ENCODE measurements at places on chromosomes 7 and 10. TPM values are rescaled to one million over a fixed set of nuclear protein-coding genes. Genes with fewer than 3 reads are reported as not detected.

GRCh38 chr7:68754414-68754813 lies 843.9 kb upstream of the AUTS2 start:
- DNase-seq = no peak

The CPEB3 gene
- total RNA-seq = 5.0 TPM

DNA sequence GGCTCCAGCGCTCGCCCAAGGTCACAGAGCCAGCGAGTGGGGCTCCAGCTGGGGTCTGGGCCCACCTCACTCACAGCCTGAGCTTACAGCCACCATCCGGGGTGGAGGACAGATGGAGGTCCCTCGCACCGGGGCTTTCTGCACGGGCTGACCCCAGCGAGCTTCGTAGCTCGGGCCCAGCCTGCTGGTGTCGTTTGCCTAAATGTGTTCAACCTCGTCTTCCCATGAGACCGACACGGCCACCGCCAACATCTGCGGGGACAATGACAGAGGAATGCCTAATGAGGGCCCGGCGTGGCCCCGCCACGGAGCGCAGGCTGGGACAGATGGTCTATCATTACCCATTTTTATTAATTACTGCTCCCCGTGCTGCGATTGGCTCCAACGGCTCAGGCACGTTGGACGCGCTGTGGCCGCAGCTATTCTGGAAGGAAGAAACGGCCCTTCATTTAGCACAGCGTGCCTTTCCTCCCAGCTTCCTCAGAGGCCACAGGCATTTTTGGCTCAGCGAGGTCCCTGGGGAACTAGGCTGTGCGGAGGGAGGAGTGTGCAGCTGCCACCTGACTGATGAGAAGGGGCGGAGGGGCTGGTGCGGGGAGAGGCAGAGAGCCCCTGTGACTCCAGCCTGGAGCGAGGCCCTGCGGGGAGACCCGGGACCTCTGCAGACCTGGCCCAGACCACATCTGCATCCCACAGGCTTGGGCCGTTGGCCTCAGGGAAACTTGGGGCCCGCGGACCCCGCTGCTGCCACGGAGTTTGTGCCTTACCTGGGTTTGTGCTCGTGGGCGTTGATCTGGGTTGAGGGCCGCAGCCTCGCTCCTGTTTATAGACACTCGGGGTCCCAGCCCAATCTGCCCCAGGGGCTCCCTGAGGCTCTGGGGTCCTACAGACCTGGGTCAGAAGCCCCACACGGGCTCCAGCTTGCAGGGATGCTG lies 22.9 kb upstream of the ELFN1 start:
- DNase-seq = no peak

The ELOVL3 gene
- total RNA-seq = not detected

- no peak for DNase-seq
These were observed 115.7 kb upstream of the GDF10 start for GRCh38 chr10:47184273-47184672.

DNA sequence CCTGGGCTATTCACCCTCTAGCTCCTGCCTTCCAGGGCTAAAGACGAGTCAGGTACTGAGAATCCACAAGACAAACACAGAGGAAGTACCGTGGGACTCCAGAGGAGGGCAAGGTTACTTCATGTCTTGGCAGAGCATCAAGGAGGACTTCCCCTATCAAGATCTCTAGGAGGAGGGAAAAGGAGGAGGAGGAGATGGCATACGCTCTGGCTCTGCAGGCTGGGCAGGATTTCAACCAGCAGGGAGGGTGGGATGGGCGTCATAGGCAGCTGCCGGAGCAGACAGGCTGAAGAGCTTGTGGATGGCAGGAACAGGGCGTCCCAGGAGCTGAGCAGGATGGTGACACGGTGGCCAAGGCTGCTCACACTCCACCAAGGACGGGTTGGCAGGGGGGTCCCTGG lies 21.3 kb downstream of the MDH2 start:
- no peak for DNase-seq

DNA sequence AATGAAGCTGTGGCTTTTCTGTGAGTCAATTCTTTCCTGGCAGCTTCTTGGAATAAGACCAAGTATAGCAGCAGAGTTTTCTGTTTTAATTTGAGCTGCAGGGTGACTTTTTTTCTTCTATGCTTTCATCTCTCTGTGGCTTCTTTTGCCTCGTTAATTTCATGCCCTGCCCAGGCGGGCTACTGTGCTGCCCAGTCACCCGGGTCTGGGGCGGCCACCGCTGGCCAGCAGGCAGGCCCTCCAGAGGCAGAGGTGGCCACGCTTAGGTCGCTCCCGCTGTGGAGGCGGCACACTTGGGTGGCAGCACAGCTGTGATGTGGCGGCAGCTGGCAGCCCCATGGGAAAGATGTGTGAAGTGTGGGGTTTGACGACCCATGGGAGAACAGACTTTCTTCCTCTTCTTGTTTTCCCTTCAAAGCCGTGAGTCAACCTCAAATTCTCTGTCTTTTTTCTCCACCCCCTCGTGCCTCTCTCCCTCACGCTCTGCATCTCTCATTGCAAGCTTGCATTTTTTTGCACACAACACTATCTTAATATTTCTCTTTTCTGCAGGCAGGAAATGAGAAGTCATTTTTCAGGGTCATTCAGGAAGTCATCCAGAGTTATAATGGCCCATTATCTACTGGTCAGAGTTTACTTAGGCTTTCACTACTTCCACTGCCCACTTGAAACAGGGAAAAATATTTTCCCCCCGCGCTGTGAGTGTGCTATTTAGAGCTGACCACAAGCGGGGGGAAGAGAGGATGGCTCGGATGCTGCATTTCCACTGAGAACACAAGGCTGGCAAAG lies 67.8 kb downstream of the EGFR start:
- peak; percentile 52 for DNase-seq

The NAT16 gene
- not detected for total RNA-seq

- DNase-seq = no peak
These were observed 78.6 kb upstream of the ARMC3 start for GRCh38 chr10:22849077-22849805.

DNA sequence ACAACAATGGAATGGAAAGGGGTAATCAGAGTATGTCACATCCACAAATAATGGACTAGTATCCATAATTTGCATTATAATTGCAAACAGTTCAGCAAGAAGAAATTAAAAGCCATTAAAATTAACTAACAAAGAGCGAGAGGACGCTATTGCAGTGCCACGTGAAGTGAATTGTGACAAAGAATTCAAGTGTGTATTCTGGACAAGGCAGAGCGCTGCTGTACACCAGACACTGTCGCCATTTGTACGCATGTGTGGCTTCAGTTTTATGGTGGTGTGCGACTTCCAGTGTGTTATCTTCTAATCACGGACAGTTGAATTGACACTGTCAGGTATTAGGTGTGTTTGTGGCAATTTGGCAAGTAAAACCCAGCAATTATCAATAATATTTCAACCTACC lies 11.3 kb downstream of the CYP3A5 start:
- no peak for DNase-seq

GRCh38 chr7:4951903-4952636 lies 6.9 kb downstream of the MMD2 start:
- DNase-seq = peak; percentile 50

- DNase-seq = no peak
These were observed 37.2 kb upstream of the OPTN start for GRCh38 chr10:13062803-13063202.

The GATAD1 gene
- 65.9 TPM for total RNA-seq

DNA sequence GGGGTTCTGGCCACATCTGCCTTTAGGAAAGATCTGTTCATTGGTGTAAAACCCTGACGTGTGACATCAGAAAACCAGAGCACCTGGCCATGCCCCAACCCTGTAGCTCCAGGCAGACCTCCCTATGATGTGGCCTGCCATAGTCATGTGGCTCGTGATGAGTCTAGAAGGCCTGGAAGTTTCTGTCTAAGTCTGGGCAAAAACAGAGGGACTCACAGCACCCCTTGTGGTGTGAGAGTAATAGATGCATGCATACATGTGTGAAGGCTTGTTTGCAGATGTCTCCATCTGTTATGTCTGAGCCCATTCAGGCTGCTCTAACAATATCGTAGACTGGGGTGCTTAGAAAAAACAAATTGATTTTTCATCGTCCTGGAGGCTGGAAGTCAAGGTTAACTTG lies 309.3 kb downstream of the PAXIP1 start:
- no peak for DNase-seq

- no peak for DNase-seq
These were observed 5.0 kb downstream of the NDST2 start for GRCh38 chr10:73806176-73806950.

The NFKB2 gene
- total RNA-seq = 377 TPM

The GIMAP7 gene
- 0.30 TPM for total RNA-seq

The FAM25G gene
- total RNA-seq = not detected

The CYP26C1 gene
- 0.19 TPM for total RNA-seq

DNA sequence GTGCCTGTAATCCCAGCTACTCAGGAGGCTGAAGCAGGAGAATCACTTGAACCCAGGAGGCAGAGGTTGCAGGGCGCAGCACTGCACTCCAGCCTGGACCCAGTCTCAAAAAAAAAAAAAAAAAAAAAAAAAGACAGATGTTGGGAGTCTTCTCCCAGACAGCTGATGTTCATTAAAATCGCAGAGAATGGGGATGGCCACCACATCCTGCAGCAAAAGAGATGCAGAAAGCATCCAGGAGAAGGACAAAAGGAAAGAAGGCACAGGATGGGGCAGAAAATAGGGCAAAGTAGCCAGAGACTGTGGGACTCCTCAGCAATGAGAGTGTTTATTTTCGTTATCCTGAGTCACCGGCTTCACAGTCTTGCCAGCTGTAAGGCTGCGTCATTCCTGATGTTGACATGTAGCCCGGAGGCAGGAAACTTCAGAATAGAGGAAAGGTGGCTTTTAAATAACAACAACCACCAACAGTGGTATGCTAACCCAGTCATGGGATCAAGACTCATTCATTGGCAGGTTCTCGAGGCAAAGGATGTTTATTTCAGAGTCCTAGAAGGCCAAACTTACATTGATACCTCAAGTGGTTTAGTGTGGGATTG lies 149.5 kb upstream of the SVIL start:
- DNase-seq = no peak

DNA sequence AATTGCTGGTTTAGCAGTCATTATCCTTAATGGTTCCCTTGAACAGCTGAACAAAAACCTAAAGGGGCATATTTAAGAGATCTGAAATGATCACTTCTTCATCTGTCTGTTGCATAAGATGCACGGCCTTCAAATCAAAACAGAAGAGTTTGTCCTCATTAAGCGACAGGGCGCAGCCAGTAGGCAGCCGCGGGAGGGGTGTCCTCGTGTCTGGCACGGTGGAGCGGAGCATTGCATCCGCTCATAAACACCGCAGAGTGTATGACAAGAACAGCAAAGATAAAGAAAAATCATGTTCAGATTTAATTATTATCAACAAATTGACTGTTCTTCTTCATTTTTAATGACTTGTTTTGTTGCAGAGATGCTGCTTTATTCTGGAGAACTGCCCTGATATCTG lies 255.6 kb upstream of the ADARB2 start:
- no peak for DNase-seq

DNA sequence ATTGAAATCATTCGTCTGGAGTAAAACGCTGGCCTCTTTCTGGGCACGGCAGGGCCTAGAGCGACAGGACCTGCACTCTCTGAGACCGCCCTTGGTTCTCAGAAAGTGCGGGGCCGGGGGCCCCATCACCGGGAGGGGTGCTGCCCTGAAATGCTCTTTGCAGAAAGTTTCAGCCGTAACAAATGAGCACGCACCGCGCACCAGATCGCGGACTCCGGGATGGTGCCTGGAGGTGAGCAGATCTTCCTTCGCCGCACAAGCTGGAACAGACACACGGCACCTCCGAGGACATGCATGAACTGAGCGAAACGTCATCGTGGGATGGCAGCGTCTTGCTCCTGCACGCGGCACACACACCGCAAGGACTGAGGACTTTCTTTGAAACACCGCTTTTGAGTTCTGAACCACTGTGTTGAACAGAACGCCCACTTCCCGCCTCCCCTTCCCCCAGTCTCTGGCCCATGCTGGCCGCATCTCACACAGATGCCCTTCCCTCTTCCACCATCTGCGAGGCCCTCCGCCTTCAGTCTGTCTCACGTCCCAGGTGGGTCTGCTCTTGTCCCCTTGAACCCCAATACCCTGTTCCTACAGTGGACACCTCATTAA lies 538.7 kb upstream of the MGMT start:
- DNase-seq = no peak

DNA sequence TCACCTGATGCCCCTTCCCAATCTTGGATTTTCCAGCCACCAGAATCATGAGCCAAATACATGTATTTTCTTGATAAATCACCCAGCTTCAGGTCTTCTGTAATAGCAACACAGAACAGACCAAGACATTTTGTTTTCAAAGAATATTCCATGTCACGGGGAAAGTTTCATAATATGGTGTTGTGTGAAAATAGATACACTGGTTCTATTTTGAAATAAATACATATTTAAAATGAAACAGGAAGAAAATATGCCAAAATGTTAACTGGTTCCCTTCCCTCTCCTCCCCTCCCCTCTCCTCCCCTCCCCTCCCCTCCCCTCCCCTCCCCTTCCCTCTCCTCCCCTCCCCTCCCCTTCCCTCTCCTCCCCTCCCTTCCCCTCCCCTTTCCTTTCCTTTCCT lies 30.3 kb upstream of the CAMK1D start:
- DNase-seq = no peak

The IFIT1B gene
- not detected for total RNA-seq

The ZNF804B gene
- not detected for total RNA-seq

GRCh38 chr10:132840698-132841614 lies 55.0 kb upstream of the NKX6-2 start:
- DNase-seq = no peak

DNA sequence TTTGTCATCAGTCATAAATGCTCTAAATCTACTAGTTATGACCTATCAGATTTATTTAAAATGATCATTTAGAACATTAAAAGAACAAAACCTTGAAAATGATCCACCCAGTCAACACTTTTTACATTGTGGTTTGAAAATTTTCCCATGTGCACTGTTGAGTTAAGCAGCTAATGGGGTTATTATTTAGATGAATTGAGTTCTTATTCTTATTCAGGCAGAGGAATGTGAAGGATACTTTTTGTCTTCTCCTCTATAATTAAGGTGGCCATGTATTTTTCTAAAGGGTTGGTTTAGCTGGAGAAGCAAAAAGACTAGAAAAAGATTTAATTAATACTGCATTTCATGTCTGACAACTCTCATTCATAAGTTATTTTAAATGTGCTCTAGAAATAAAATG lies 74.9 kb upstream of the FEZF1 start:
- DNase-seq = no peak

The LBX1 gene
- not detected for total RNA-seq

The LRRC61 gene
- 12.8 TPM for total RNA-seq

Measured in B cell (primary cell).